ENCODE measurements at places on chromosomes 2 and 18. TPM values are rescaled to one million over a fixed set of nuclear protein-coding genes. Genes with fewer than 3 reads are reported as not detected.

Gene ARHGAP25
- total RNA-seq, result not detected

Gene CXCR4
- not detected for total RNA-seq

Gene ANKRD62
- not detected for total RNA-seq

Gene FSHR
- total RNA-seq, result not detected

Gene SLC30A3
- not detected for total RNA-seq

Gene LGALSL
- total RNA-seq, result under 0.01 TPM

Gene CD207
- total RNA-seq, result not detected

Gene MEP1B
- not detected for total RNA-seq

Gene FMNL2
- total RNA-seq, result 41.3 TPM

Gene PIK3C3
- 43.0 TPM for total RNA-seq

Gene OTOS
- not detected for total RNA-seq

Gene TXNDC9
- 151 TPM for total RNA-seq

Gene TEX44
- total RNA-seq, result not detected

Gene SOCS6
- total RNA-seq, result 20.1 TPM

Gene AFG3L2
- total RNA-seq, result 35.7 TPM

Gene DNAJC10
- total RNA-seq, result 96.5 TPM

Gene RIT2
- total RNA-seq, result not detected

Gene KANSL1L
- 25.3 TPM for total RNA-seq

DNA sequence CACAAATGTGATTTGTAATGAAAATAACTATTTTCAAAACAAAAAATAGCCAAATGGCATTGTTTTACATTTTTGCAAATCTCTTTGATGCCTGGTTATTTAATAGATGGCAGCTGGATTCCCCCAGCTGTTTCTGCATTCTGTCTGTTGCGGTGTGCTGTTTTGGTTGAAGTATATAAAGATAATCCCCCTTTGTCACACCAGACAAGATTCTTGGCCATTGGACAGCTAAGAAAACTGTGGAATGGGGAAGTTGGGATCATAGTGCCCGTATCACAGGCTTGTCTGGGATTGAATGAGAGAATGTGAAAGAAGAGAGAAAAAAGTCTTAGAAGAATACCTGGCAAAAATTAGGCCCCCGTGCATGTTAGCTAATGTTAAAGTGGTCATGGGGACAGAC lies 19.5 kb upstream of the LYPD6B start:
- DNase-seq, result no peak

DNA sequence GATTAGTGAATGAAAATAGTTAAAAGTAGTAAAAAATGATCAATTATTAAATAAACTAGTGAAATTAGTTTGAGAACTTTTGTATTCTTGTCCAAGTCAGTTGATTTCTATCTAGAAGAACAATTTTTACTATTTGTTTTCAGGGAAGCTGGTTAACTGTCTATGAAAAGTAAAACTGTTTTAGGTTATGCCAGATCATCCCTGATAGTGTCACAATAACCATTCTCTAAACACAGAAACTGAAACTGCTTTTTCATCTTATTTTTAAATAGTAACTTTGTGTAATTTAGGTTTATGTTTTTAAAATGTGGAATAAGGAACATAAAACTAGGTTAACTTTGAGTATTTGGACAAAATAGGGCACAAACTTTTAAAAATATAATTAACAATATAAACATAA lies 1087.2 kb downstream of the DPP10 start:
- DNase-seq, result no peak

GRCh38 chr2:225070811-225071210 lies 28.5 kb upstream of the DOCK10 start:
- DNase-seq, result no peak

- no peak for DNase-seq
Observed at GRCh38 chr2:240555541-240556250, 2.1 kb downstream of the ANKMY1 start.

GRCh38 chr2:107582487-107582886 lies 244.2 kb upstream of the RGPD4 start:
- DNase-seq, result no peak

GRCh38 chr18:49795612-49796552 lies 17.5 kb downstream of the ACAA2 start:
- no peak for DNase-seq

DNA sequence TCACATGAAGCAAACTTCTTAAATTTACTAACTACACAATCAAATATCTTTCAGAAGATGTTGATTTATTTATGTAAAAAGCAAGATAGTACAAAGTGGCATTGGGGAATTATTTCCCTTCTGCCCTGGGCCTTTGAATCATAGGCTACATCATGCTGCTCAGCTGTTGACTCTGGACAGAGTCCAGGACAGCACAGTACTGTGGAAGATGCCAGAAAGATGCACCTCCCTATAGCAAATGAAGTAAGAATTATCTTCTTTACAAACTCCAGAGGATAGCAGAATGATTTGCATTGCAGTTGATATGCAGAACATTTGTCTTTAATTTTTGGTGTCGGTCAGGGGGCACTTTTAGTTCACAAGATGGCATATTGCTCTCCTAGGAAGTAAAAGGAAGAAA lies 1354.5 kb upstream of the ZEB2 start:
- DNase-seq, result peak; percentile 11

DNA sequence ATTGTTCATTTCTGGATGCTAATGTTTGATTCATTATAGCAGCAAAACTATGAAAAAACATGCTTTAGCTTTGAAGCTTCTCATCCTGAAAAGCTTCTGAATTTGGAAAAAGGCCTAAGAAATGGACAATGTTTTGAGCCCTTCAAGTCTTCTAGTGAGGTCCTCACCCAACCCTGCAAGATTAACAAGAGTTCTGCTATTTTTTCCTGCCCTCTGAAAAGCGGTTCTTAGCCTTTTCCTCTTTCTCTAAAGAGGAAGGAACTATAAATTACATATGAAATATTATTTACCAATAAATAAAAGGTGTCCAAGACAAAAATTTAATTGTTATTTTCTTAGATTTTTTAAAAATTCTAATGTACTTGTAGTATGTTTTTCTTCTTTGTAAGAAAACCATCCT lies 19.9 kb upstream of the CDH19 start:
- DNase-seq, result no peak

DNA sequence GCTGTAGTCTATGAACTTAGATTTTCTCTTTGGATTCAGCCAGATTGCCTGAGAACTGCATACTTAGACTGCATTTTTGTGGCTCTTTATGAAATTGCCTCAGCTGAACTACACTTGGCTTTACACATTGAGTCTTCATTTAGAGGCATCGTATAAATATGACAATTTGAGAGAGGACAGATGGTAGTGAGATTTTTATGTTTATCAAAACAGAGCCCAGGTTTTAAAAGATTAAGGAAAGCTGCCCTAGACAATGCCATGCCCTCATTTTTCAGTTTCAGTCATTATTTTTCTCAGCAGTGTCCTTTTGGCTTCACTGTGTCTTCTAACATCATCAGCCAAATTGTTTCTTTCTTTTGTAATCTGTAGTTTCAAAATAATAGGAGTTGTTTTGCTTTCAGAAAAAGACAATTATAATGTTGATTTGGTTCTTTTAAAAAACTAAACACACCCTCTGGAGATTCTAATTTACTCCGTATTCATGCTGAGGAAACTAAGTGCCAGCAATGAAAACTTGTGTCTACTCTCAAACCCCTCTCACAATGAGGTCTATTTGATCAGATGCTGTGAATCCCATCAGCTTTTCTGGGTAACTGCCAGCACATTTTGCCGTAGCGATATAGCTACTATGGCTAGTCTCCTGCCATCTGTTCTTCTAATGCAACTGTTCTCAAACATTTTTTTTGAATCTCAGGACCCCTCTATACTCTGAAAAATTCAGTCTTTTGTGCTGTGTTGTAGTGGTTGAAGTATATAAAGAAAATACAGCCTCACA lies 46.2 kb downstream of the TWSG1 start:
- DNase-seq, result no peak

DNA sequence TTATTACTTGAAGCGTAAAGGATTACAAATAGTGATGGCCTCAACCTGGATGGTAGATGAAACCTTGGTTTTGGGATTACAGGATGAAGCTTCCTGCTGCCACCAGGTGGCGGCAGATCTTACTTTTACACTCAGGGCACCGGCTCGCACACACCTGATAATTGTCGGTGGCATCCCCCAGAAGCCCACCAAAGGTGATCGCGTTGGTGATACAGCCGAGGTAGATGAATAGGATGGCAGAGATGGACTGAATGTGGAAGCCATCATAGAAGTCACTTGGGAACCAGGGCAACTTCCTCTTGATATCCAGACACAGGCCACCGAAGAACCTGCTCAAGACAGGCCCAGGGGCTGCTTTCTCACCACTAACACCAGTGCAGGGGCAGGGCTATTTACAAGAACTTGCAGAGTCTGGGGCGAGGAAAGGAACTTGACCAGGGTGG lies 51.8 kb downstream of the MTHFD2 start:
- peak; percentile 32 for DNase-seq

GRCh38 chr2:158546412-158547144 lies 89.8 kb downstream of the PKP4 start:
- no peak for DNase-seq

GRCh38 chr2:95043300-95044093 lies 18.0 kb downstream of the MAL start:
- DNase-seq, result peak; percentile 84

DNA sequence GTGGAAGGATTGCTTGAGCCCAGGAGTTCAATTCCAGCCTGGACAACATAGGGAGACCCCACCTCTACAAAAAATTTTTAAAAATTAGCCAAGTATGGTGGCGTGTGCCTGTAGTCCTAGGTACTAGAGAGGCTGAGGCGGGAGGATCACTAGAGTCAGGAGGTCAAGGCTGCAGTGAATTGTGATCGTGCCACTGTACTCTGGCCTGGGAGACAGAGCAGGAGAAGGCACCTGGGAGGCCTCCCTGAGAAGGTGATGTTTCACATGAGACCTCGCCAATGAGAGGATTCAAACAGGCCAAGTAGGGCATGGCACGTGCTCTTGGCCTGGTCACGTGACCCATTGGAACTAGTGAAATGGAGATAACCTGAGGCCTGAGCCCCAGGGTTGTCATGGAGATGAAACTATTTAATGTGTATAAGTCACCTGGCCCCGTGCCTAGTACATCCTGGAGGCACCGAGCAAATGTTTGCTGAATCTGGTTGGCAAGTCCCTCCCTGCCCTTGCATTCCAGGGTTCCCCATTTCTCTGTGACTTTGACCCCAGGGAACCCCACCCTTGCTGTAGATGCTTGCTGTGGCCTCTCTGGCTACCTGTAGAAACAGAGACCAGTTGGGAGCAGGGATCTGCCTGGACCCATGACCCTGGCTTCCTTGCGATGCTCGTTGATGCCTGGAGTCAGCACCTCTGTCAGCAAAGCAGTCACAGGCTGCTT lies 26.1 kb upstream of the ROCK2 start:
- peak; percentile 52 for DNase-seq

DNA sequence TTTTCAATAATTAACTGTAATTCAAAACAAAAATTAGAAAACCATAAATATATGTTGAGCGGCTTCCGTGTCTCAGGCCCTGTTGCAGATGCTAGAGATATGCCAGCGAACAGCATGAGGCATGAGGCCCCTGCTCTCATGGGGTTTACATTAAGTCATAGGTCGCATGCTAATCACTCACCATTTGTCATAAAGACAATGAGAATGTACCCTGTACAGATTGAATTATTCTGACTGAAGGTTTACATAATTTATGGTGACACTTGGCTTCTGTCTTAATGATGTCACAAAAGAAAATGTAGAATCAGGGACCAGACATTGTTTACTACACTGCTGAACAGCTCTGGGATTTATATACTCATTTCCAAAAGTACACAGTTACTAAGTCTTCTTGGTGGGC lies 5.9 kb upstream of the VAPA start:
- DNase-seq, result no peak

- no peak for DNase-seq
Observed at GRCh38 chr18:29841631-29842030, 1200.9 kb downstream of the DSC3 start.

- no peak for DNase-seq
Observed at GRCh38 chr2:161077367-161078210, 82.6 kb upstream of the TANK start.

DNA sequence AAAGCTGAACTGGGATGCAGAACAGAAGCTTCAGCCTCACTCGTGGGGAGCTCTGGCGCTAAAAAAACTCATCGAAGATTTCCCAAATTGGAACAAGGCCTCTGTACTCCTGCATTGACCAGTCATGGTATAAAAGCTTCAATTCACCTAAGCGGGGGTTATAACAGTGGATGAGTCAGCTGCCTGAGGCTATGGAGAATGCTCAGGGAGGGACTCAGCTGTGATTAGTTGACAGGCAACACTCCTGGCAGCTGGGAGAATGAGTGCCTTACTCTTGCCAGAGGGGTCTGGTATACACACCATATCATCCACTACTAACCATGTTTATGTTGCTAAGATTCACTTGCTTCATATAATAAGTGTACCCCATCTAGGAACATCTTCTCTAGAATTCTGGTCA lies 350.6 kb upstream of the VRK2 start:
- DNase-seq, result peak; percentile 50

GRCh38 chr2:25304826-25305596 lies 36.7 kb downstream of the DNMT3A start:
- no peak for DNase-seq

DNA sequence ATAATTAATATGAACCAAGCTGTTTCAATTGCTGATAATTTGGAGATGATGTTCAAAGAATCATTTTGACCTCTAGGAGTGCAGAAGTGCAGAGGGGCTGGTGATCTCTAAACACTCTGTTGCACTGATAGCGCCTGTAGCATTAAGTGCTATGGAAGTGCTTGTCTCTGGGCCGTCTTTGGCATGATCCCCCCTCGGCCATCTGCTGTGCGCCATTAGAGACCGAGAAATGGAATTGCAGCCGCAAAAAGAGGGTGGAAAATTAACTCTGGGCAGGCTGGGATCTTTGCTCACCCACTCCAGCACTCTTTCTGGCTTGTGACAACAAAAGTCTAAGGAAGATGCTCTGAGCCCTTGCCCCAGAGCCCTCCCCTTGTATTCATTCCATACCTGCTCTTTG lies 23.4 kb downstream of the AKAIN1 start:
- no peak for DNase-seq

DNA sequence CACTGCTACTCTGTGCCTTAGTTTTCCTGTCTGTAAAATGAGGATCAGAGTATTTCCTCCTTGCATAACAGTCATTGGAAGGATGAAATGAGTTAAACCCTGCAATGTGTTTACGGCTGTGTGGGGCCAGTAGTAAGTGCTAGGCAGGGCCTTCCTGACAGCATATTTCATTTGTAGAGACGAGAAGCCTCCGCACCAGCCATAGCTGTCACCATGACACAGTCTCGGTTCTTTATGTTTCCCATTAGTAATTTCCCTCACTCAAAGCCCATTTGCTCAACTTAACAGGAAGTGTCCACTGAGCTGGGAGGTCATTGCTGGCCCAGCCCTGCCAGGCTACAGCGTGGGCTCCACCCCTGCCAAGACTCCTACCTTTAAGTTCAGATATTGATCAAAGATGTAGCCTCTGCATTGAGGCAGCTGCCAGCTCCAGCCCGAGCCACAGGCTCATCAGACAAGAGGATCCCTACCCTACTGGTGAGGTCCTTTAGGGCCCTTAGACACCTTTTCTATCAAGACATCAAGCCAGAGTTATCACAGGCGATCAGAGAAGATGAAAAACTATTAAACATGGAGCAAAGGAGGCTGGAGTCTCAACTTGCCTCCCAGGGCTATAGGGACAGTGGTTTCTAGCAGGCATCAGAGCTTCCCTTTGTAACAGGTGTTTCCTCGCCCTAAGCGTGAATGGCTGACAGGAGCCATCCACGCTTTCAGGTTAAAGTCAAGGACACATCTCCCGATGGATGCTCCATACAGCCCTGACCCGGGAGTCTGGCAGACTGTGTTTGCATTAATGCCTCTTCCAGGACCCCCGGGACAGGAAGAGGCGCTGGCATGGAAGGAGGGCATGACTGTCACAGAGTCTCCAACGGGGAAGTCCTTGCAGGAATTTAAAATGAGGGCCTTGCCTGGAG lies 251.7 kb downstream of the NDUFA10 start:
- no peak for DNase-seq

GRCh38 chr2:126877041-126877440 lies 21.6 kb upstream of the TEX51 start:
- DNase-seq, result no peak

Measured in RPMI7951 (cell line).